ENCODE measurements at places on chromosomes 11 and 22.
A peak's percentile ranks its signal among the peaks of the same experiment; 100 is the strongest.

DNA sequence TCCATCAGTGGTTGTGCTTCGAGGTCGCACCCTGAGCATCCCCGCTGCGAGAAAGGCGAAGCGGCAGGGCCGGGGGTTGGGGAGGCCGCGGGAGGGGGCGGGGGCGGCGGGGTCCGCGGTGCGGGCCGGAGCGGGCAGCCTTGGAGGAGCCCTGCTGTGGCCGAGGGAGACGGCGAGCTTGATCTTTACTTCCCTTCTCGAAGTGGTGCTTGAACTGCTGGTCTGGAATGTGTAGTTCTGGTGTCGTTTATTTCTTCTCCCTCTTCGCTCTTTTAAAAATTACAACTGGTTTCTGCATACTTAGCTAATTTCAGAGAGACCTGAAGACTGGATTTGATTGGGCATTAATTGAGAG lies 1.1 kb downstream of the APLP2 start:
- peak; percentile 44 for DNase-seq

GRCh38 chr11:93513772-93514171 lies 29.4 kb downstream of the SMCO4 start:
- DNase-seq = no peak

DNA sequence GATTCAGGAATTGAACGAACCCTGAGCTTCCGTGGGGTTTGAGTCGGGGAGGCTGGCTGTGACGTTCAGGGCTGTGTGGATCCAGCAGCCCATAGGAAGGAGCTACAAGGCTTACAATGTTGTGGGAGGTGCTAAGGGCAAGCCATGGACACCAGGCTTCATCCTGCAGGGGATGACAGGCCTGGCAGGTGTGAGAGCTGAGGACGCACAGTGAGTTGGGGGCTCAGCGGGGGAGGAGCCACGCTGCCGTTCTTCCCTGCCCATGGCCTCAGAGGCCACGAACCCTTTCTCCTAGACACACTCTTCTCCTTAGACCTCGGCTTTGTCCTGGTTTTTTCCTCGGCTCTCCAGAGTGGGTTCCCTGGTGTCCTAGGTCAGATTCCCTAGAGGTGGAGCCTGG lies 113.3 kb upstream of the SLC22A12 start:
- DNase-seq = no peak

DNA sequence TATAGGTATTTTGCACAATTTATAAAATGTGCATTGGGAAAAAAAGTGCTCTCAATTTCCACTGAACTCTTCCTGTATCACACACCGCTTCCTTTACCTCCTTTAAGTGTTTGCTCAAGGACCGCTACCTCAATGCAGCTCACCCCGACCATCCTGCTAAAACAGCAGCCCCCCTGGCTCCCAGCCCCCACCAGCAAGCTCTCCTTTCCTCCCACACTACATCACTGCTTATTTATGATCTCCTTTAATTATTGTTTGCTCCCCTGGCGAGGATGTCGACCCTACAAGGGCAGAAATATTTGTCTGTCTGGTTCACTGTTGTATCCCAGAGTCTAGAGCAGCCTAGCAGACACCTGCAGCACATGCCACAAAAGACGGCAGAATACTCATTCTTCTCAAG lies 10.0 kb downstream of the SHANK2 start:
- DNase-seq = no peak

DNA sequence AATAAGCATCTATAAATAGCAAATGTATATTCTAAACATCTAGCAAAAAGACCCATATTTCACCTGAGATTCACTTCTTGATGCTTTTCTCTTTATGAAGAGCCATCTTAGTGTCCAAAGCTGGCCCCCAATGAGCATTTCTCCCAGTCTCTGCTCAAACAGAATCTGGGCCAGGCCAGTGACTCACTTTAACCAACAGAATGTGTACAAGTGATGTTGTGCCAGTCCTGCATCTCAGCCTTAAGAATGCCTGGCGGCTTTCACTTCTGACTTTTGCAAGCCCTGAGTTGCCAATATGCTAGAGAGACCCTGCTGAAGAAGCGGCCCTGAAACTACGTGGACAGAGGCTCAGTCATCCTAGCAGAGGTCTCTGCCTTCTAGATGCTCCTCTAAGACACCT lies 6.9 kb upstream of the COPB1 start:
- DNase-seq = peak; percentile 68

DNA sequence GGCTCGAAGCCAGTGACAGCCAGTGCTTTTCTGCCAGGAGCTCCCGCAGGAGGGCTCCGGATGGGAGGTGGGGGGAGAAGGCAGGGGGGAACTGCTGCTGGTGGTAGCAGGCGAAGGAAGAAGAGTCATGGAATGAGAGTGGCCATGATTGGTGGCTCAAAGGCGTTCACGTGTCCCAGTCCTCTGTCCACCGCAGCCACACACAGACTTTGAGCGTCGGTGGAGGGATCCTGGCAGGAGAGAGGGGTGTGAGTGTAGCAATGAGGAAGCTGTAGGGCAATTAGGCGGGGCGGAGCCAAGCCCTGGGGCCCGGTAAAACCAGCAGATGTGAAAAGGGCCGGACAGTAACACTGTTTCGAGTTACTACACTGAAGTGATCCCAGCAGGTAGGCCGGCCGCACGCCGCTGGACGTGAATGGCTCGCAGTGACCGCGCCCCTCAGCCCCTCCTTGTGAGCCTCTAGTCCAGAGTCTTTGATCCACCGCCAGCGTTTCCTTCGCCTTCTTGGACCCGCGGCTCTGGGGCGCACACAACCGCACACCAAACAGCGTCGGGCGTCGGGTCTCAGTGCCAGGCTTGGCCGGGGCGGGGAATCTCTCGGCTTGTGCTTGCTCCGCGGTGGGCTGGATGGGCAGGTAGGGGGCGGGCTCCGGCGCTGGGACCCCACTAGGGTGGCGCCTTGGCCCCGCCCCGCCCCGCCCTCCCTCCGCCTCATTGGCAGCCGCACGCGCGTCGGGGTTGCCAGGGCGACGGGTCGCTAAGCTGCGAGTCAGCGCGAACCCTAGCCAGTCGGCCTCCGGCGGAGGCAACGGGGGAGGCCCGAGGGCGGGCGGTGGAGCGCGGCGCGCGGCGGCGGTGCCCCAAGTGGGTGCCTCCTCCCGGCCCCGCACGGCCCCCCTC lies at the start of gene LRRC10B:
TSS of gene LRRC10B (plus strand) at position 788 of the 900 bp plus-strand sequence. CDS start 250 bp downstream, outside the sequence.
- DNase-seq = peak; percentile 20

- no peak for DNase-seq
Measured at GRCh38 chr22:41919357-41920224, 4.7 kb upstream of the SHISA8 start.

GRCh38 chr11:124837491-124837856 lies 27.8 kb upstream of the ROBO3 start:
- peak; percentile 94 for DNase-seq

- DNase-seq = peak; percentile 94
Measured at GRCh38 chr11:88337987-88338668, 592 bp upstream of the CTSC start.

DNA sequence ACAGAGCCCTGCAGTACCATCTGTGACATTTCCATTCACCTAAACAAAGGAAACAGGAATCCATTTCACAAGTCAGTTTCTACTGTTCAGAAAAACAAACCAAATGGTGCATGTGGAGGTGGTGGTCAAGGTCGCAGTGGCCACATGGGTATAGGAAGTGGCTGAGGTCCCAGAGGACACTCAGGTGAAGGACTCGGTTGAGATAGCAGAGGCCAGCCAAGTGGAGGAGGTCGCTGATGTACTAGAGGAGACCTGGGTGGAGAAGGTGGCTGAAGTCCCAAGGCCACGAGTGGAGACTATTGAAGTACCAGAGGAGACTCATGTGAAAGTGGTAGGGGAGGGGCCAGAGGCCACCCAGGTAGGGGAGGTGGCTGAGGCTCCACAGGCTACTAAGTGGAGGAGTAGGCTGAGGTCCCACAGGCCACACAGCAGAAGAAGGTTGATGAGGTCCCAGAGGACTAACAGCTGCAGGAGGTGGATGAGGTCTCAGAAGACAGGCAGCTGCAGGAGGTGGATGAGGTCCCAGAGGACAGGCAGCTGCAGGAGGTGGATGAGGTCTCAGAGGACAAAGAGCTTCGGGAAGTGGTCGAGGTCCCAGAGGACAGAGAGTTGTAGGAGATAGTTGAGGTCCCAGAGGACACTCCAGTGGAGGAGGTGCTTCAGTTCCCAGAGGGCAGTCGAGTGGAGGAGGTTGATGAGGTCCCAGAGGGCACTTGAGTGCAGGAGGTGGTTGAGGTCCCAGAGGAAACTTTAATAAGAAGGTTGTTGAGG lies 40.2 kb downstream of the ZNF195 start:
- DNase-seq = no peak

DNA sequence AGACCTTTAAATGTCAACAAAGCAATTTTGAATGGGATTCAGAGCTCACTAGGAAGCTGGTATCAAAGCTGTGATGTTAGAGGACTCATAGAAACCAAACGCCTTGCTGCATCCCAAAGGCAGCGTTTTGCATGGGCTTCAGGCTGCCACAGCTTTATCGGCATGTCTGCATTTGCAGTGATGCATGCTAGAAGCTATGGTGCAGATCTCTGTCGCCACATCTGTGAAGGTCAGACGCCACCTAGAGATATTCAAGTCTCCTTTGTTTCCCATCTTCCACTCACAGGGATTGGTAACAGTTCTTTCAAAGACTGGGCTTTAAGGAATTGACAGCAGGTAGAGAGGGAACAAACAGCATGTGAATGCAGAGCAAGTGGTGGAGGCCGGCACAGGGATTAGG lies 47.8 kb downstream of the NTM start:
- DNase-seq = no peak

DNA sequence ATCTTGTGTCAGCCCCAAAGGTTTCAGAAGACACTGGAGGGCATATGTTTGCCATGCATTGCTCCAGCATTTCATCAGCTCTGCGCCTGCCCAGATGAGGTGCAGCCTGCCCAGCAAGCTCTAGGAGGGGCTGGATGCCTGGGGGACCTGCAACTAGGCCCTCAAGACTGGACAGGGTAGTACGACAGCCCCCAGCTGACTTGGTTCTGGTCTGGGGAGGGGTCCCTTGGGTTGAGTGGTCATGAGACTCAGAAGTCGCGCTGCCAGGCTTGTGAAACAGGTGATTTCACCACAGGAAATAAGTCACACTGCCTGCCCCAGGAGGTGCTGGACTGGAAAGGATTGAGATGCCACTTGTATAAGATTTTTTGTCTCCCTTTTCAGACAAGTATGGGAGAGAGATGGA lies 23.4 kb downstream of the TPBGL start:
- no peak for DNase-seq

DNA sequence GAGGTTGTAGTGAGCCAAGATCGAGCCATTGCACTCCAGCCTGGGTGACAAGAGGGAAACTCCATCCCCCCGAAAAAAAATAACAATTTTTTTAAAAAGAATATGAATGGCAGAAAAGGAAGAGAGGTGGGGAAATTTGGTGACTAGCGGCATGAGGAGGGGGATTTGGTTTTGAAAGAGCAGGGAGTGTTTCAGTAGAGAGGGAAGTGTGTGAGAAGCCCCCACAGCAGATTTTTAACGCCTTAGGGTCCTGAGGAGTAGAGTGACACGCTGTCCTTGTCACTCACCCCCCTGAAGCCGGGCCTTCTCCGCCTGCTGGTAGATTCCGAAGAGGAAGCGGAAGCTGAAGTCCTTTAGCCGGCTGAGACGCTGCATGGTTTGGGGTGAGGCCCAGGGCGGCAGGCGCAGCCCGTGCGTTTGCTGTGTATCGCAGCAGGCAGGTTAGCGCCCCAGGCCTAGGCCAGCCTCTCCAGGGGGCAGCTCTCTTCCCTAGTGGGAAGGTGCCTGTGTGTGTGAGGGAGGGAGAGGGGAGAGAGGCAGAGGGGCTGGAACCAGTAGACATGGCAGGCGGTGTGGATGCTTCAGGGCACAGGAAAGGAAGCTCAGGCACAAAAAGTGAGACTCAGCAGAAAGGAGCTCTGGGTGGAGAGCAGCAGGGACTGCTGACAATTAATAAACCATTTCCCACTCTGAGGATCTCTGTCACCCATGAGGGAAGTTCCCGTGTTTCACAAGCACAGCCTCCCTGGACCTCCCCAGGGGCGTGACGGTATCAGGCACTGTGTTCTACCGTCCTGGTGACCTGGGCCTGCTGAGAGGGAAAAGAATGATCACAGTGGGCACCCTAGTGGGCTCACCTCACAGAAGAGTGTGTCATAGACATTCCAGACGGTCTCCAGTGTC lies 3.9 kb downstream of the ACP2 start:
- no peak for DNase-seq

GRCh38 chr11:11916981-11917399 lies 75.2 kb downstream of the USP47 start:
- DNase-seq = peak; percentile 91

GRCh38 chr11:20610825-20611224 lies 11.4 kb downstream of the SLC6A5 start:
- no peak for DNase-seq

DNA sequence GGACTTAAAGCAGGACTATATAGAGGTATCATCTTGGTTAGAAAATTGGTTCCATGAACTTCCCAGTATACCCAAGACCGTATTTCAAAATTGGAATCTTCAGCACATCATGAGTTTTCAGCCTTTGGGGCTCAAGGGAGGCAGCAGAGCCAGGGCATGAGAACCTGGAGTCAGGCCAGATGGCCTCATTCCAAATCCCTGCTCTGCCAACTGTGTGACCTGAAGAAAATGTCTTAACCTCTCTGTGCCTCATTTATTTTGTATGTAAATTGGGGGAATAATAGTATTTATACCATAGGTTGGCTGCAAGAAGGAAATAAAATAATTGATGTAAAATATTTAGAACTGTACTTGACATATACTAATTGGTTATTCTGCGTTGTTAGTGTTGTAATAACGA lies 987.6 kb downstream of the TBC1D22A start:
- DNase-seq = no peak

DNA sequence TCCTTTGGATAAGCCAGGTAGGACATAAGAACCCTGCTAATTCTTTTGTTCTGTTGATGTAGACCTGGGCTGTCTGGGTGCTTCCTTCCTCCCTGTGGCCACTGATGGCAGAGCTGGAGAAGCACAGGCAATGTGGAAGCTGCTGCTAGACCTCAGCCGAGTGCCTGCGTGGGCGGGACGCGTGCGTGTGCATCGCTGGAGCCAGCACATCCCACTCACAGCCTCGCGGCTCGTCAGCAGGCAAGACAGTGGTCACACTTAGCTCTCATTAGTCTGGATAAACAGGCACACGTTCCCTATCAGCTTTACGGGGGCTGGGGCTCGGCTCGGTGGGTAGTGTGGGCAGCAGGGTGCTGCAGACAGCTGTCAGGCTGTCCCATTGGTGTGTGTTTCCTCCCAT lies 155.7 kb downstream of the GRIK4 start:
- DNase-seq = no peak

DNA sequence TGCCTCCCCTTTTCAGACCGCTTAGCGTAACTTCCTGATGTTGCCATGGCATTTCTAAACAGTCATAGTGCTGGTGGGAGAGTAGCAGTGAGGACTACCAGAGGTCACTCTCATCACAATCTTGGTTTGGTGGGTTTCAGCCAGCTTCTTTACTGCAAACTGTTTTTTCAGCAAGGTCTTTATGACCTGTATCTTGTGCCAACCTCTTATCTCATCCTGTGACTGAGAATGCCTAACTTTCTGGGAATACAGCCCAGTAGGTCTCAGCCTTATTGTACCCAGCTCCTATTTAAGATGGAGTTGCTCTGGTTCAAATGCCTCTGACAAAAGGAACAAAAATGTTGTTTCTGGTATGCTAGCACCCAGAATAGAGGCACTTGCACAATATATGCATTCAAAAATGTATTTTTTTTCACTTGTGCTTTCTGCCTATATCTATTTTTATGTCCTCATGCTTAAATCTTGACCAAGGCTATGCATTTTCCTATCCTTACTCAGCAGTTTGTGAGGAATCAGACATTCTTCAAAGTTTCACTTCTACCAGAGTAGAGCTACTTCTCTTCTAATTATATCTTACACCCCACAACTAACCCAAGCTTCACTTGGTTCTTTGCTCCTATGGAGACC lies 16.1 kb upstream of the OR51M1 start:
- peak; percentile 75 for DNase-seq
